Activated CD8-positive, alpha-beta memory T cell treated with anti-CD3 and anti-CD28 coated beads for 48 hours (primary cell): ENCODE measurements at places on chromosomes 1 and 21.

- DNase-seq, result no peak
These were observed 205.8 kb upstream of the LYPLAL1 start for GRCh38 chr1:218967836-218968235.

GRCh38 chr1:201838381-201838780 lies 9.4 kb downstream of the IPO9 start:
- DNase-seq, result no peak

DNA sequence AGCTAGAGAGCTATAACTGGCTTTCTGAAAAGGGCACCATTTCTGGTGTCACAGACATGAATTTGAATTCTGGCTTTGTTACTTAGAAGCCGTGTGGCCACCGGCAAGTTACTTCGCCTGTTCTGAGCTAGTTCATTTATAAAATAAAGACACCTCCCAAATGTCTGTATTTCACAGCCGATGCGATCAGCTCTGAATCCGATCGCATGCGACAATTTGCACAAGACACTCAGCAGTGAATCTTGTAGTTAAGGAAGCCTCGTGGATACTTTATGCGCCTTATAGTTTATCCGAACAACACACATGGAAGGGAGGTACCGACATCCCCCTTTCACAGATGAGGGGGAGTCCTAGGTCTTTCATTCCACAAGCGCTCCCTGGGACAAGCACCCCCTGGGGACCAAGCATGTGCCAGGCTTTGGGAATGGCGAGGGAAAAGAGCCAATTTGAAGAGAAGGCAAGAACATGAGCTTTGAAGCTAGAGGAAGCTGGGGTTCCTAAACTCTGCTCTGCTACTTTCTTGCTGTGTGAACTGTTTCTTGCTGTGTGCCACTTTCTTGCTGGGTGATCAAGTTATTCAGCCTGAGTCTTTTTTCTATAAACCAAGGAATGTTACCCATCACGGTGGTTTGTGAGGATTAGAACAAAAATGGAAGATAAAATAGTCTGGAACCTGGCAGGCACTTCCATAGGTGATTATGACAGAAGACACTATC lies 3.9 kb downstream of the ID3 start:
- DNase-seq, result no peak

- DNase-seq, result no peak
These were observed 705 bp downstream of the FCRL1 start for GRCh38 chr1:157819215-157819614.

DNA sequence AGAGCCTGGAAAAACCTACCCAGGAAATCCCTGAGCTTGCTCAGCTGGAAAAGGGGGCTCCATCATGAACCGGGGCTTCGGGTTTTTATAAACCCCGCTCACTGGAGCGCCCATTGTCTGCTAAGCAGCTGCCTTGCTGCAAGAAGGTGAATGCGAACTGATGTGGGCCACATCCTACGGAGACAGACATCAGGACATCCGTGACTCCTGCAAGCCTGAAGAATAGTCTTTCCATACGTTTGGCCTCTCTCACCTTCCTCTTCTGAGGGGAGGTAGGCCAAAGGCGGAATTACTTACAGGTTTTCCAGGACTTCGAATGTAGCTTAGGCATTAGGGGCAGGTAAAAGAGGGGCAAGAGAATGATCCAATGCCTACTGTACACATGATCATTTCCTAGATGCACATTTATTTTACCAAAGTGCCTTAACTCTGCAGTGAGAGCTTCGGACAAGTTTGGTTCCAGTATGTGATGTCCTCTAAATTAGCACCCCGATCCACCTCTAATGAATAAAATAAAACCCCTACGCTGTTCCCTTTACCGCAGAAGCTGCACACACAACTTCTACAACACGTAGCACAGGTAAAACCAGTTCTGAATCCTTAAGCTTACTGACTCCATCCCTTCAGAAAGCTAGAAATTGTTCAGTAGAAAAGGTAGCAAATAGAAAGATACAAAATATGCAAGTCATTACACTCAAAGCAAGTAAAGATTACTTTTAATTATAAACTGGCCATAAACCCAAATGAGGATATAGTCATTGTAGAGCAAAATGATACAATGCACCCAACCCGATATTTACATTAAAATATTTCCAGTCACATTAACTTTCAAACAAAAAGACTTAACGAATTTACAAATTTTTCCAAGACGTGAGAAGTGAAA lies 866 bp upstream of the SORT1 start:
- no peak for DNase-seq

- DNase-seq, result peak; percentile 90
These were observed 39.1 kb upstream of the NFIA start for GRCh38 chr1:61043010-61043820.

DNA sequence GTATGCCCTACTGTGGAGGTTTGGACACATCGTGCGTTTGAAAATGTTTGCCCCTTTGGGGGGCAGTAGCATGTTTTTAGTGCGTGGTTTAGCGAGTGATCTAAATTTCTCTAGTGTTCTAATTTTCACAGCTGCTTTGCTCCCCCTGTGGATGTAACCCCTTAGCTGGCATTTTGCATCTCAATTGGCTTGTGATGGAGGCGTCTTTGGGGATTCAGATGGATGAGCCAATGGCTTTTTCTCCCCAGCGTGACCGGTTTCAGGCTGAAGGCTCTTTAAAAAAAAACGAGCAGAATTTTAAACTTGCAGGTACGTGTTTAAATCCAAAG lies 836 bp downstream of the CDC7 start:
- no peak for DNase-seq

GRCh38 chr1:183585038-183585437 lies 5.2 kb downstream of the NCF2 start:
- no peak for DNase-seq

GRCh38 chr1:59552007-59552406 lies 255.1 kb downstream of the FGGY start:
- no peak for DNase-seq

GRCh38 chr1:165411396-165411795 lies 33.5 kb downstream of the RXRG start:
- DNase-seq, result no peak

GRCh38 chr1:22101199-22101598 lies 41.7 kb downstream of the WNT4 start:
- no peak for DNase-seq

GRCh38 chr1:89941110-89941766 lies 53.7 kb upstream of the ZNF326 start:
- no peak for DNase-seq

- no peak for DNase-seq
These were observed 27.6 kb downstream of the TP73 start for GRCh38 chr1:3679799-3680453.

DNA sequence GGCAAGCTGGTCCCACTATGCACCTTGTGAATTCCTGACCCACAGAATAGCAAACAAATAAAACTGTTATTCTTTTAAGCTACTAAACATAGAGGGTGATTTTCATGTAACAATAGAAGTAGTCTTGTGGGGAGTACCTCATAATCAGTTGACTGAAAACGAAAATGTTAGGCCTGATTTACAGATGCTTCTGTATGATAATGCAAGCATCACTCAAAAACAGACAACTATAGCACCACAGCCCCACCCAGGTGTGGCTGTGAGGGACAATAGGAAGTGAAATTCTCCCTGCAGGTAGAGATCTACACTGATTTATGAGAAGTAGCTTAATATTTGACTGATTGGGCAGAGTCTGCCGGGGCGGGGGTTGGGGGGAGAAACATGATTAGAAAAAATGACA lies 26.5 kb upstream of the KRTAP19-8 start:
- no peak for DNase-seq

DNA sequence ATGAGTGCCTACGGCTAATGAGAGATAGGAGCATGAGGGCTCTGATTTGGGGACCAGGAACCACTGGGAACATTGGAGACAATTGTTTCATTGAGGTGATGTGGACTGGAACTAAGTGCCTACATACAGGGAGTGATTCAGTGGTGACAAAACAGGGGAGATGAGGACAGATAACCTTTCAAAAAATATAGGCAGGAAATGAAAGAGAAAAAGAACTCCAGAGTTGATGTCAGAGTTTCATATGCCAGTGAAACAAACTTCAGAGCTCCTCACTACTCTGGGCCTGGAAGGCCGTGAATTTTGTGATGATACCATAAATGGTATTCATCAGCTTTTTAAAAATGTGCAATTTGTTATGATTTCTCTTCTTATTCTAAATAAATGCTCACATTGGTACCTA lies 39.3 kb downstream of the FASLG start:
- no peak for DNase-seq

GRCh38 chr21:38769191-38769780 lies 36.4 kb upstream of the ETS2 start:
- no peak for DNase-seq

DNA sequence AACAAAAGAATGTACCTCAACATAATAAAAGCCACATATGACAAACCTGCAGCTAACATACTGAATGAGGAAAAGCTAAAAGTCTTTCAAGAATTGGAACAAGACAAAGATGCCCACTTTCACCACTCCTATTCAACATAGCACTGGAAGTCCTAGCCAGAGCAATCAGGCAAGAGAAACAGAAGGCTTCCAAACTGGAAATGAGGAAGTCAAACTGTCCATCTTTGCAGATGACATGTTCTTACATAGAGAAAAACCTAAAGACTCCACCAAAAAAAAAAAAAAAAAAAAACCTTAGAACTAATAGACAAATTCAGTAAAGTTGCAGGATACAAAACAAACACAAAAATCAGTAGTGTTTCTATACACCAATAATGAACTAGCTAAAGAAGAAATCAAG lies 20.2 kb downstream of the NSL1 start:
- no peak for DNase-seq
